ENCODE measurements at places on chromosomes 6 and 20.
A peak's percentile ranks its signal among the peaks of the same experiment; 100 is the strongest.

DNA sequence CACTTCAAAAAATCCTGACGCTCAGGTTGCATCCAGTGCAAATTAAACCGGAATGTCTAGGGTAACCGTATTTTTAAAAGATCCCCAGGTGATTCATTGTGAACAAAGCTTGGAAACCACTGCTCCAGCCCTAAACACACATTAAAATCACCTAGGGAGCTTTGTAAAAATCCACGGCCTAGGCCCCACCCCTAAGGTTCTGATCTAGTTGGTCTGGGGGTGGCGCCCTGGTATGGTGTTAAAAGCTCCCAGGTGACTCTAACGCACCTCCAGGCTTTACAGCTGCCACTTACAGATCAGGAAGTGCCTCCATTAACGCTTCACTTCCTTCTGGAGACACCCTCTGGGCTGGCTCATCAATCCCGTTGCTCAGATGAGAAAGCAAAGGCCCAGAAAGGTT is 92.2 kb downstream of the GRM4 start:
- no peak for DNase-seq

DNA sequence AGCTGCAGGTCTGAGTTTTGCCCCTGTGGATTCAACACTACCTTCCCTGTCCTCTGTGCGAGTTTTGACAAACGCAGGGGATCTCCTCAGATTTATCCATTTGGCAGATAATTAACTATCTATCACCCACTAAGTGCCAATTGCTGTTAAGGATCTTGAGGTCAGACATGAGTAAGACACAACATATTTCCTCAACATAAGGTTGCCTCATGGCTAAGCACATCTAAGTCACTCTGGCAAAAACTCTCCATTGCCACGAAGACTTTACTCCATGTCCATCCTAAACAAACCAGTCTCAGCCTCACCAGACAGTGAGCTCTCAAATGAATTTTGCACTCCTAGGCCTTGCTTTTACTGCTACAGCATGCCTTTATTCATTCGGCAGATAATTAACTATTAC is 408.4 kb downstream of the MAFB start:
- DNase-seq = no peak

GRCh38 chr6:10420546-10421157 is 5.8 kb upstream of the TFAP2A start:
- no peak for DNase-seq

GRCh38 chr6:14593286-14593685 is 475.7 kb downstream of the CD83 start:
- DNase-seq = no peak

DNA sequence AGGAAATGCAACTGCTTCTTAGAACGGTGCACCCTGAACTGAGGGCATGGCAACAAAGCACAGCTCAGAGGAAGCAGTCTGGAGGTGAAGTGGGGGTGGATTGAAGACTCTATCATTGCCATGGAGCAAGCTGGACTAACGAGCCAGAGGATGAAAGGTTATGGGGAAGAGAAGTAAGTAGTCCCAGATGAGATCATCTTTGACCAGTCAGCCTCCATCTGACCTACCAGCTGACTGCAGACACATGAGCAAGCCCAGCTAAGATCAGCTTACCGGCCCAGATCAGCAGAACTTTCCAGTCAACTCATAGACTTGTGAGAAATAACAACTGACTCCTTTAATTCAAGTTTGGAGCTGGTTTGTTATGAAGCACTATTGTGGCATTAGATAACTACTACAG is 9.1 kb upstream of the JAG1 start:
- DNase-seq = no peak

- DNase-seq = no peak
Measured at GRCh38 chr20:47578543-47578942, 76.9 kb downstream of the NCOA3 start.

- no peak for DNase-seq
Measured at GRCh38 chr6:11467364-11467763, 70.2 kb upstream of the TMEM170B start.

- DNase-seq = no peak
Measured at GRCh38 chr6:85498596-85499258, 48.8 kb downstream of the NT5E start.

- no peak for DNase-seq
Measured at GRCh38 chr6:25277857-25278256, 1.3 kb upstream of the CARMIL1 start.

DNA sequence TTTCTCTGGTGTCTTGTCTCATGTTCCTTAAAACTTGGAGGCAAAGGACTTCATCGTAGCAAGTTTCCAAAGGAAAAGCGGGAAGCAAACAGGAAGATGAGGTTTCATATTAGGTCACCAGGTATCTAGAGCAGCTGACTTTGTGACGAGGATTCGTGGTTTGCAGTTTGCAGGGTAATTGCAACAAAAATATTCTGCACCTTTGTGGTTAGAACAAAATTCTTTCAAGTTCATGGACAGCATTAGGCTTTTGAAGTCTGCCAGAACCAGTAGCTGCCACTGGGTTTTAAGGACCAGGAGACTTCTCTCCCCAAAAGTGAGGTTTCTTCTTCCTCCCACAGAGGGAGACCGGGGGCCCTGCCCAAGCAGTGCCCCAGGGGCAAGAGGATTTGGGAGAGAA is 63.4 kb downstream of the RPP40 start:
- DNase-seq = no peak

DNA sequence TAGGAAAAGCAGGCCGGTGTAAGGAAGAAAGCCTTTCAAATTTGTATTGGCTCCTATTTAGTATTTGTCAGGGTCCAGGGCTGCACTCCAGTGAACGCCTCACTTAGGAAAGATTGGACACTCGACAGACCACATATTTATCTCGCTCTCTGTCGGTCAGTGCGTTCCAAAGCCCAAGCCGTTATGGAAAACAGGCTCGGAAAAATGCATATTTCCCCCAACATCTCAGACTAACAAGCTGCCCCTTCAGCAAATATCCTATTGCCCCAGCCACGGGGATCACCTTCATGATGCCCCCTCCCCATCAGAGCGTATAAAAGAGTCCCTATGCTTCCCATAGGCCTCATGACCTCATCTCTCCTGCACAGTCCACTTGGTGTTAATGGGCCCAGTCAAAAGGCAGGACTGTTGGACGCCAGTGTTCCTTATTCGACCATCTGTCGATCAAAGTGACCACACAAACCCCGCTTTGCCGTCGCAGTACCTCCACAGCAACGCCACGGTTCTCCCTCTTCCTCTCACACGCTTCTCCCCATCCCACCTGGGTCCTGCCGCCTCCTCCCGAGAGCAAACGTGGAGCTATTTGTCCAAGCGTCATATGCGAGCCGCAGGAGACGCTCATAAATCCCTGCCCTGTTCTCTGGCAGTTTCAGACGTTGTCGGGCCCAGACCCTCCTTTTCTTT is 63.3 kb downstream of the NPEPL1 start:
- no peak for DNase-seq

- no peak for DNase-seq
Measured at GRCh38 chr6:16766836-16767745, 5.8 kb upstream of the ATXN1 start.

DNA sequence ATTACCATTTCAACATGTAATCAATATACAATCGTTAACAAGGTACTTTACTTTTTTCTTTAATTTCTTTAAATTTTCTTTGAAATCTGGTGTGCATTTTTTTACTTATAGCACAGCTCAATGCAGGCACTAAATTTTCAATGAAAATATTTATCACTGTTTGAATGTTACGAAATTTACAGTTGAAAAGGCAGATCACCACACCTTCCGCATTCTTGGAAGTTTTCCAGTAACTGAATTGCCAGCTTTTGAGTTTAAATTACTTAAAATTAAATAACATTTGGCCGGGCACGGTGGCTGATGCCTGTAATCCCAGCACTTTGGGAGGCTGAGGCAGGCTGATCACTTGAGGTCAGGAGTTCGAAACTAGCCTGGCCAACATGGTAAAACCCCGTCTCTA is 309.9 kb downstream of the BMP7 start:
- no peak for DNase-seq

DNA sequence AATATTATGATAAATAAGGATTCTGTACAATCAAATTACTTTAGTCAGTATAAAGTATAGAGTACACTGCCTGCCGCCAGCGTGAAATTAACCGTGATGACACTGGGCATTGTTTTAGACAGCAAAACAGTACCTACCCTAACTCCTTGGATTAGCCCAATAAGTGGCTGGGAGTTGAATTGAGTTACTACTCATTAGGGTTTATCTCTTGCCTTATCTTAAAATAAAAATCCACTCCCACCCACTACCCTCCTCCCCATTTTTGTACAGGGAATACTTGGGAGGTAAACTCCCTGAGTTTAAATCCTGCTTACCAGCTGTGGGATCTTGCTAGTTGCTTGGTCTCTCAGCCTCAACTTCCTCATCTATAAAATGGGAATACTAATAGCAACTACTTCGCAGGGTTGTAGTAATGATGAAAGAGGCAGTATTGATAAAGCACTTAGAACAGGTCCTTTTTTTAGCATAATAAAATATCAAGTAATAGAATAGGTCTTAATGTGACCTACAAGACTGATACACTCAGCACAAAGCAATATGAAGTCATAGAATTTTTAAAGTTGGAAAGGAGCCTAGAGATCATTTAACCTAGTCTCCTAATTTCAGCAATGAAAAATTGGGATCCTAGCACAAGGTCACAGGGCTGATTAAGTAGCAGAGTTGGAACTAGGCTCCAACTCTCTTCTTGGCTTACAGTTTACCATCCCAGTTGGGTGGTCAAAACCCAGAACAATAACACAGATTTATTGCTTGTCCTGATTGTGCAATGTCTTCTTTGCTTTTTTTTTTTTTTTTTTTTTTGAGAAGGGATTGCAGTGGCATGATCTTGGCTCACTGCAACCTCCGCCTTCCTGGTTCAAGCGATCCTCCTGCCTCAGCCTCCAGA is 23.8 kb downstream of the PHACTR2 start:
- no peak for DNase-seq

DNA sequence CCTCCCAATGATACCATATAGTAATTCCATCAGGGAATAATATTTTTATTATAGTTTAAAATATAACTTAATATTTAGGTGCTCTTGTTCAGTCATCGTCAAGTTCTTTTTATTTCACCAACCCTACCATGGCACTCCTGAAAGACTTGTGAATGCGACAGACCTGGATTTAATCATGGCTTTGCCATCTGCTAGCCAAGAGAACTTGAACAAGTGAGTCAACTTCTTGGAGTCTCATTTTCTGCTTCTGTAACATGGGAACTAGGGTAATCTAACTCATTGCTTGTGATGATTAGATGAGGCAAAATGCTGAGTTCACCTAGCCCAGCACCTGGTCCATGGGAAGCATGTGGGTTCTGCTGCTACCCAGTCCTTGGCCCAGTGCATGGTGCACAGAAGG is 62.9 kb downstream of the ESR1 start:
- DNase-seq = no peak

GRCh38 chr20:34190679-34191090 is 50.5 kb upstream of the ASIP start:
- DNase-seq = peak; percentile 22

GRCh38 chr6:65501045-65501444 is 206.0 kb downstream of the EYS start:
- DNase-seq = no peak

DNA sequence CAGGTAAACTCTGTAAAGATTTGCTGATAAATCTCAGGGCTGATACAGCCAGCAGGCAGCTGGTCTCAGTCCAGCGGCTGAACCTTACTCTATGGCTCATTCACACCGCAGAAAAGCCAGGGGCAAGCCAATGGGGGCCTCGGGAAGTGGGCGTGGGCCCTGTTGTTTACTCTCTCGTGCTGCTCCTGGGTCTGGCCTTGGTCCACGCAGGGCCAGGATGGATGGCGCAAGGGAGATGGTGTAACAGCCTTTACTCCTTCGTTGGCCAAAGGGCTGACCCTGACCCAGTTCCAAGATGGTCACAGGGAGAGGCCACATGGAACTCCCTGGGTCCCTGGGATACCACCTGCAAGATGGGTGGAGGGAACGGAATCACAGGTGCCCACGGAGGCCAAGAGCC is 16.2 kb downstream of the KCNK17 start:
- no peak for DNase-seq

DNA sequence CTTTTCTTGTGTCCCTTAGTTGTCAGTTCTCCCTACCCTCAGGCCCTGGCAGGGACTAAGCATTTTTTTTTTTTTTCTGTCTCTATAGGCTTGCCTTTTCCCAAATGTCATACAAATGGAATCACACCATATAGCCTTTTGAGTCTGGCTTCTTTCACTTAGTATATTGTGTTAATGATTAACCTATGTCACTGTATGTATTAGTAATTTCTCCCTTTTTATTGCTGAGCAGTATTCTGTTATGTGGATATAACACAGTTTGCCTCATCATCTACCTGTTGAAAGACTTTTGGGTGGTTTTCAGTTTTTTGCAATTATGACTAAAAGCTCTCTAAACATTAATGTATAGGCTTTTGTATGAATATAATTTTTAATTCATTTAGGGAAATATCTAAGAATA is 16.0 kb upstream of the FBXO30 start:
- DNase-seq = no peak

- DNase-seq = no peak
Measured at GRCh38 chr6:75827163-75827562, 78.1 kb downstream of the MYO6 start.

DNA sequence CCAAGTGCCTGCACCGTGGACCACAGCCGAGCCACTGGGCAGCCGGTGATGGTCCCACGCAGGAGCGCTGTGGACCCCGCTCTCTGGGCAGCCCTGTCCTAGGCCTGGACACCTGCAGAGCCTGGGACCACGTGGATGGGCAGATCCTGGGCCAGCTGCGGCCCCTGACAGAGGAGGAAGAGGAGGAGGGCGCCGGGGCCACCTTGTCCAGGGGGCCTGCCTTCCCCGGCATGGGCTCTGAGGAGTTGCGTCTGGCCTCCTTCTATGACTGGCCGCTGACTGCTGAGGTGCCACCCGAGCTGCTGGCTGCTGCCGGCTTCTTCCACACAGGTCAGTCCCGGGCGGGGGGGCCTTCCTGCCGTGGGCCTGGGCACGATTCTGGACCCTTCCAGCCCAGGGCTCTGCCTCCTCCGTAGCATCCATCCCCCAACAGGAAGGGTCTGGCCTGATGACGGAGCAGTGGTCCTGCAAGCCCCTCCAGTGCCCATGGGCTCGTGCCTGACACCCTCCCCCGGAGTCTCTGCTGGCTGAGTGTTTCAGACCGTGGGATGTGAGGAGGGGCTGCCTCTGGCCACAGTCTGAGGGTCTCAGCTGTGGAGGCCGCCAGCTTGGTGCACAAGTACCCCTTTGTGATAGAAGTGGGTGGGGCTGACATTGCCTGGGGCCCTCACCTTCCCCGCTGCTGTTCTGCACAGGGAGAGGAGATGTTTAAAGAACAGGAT is 572 bp downstream of the BIRC7 start:
- DNase-seq = no peak

DNA sequence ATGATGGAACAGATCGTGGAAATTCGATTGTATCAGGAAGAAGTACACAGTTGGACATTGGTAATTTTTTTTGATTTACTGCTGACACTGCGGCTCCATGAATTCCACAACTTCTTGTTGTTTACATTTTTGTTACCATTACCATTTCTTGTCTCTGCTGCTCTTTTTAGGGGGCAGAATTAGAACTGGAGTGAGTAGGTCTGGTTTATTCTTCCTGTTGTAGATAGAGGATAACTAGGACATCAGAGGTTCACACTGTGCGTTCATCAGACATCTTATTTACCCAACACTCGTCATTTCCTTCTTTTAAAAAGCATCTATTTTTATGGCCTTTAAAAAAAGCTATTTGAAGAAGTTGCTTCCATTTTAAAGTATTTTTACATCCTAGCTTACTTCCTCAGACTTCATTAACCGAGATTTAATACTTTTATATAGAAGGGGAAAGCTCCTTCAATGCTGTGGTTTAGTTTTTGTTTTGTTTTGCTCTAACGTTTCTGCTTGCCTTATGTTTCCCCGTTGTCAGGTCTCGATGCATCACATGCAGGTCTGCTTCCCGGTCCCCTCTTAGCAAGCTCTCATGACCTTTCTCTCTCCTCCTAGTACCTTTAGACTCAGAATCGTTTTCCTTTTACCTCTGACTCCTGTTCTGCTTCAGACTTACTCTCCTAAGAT is 139.1 kb downstream of the ARID1B start:
- DNase-seq = no peak
